CD4-positive, alpha-beta T cell treated with Interleukin-2 at 100 ng/mL for 4 hours (primary cell): ENCODE measurements at places on chromosomes 11 and 22.

DNA sequence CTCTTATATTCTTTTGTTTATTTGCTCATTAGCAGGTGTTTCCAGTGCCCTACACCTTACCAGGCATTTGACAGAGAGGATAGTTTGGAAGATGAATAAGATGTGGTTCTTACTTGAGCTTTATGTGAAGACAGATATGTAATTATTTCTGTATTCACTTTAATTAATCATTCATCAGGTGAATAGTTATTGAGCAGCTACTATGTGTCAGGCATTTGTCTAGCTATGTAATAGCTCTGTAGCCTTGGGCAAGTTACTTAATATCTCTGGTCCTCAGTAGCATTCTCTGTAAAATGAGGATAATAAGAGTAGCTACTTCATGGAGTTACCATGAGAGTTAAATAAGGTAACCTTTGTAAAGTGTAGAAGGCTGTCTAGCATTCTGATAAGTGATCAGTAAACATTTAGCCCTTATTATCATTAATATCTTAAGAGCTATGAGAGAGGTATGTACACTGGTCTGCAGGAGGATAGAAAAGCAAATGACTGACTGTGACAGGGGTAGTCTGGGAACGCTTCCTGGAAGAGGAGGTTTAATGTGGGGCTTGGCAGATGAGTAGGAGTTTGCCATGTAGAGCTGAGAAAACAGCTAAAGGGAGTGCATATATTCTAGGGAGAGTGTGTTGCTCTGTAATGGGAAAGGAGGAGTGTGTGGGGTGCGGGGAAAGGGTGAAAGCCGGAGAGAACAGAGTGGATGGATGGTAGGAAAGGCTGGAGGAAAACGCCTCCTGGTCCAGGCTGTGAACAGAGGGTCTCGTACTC lies 56.1 kb downstream of the MICAL2 start:
- no peak for DNase-seq

- DNase-seq, result no peak
These were observed 28.3 kb downstream of the DRD2 start for GRCh38 chr11:113446938-113447337.

- DNase-seq, result no peak
These were observed 28.6 kb downstream of the MMP20 start for GRCh38 chr11:102596578-102596977.

DNA sequence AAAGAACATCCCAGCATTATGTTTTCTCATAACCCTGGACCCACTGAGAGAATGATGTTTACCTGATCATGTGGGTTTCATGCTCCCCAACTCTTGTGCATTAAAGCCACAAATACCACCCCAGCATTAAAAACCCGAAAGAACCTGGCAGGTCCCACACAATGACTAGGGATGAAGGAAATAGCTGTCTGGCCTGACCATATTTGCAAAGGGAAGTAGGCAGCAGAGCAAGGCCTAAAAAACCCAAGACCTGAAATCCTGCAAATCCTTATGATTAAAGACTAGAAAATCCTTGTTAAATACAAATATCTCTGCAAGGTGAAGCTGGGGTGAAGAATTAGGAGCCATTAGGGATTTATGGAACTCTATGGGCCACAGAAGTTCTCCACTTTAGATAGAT lies 23.7 kb downstream of the PAK1 start:
- no peak for DNase-seq

DNA sequence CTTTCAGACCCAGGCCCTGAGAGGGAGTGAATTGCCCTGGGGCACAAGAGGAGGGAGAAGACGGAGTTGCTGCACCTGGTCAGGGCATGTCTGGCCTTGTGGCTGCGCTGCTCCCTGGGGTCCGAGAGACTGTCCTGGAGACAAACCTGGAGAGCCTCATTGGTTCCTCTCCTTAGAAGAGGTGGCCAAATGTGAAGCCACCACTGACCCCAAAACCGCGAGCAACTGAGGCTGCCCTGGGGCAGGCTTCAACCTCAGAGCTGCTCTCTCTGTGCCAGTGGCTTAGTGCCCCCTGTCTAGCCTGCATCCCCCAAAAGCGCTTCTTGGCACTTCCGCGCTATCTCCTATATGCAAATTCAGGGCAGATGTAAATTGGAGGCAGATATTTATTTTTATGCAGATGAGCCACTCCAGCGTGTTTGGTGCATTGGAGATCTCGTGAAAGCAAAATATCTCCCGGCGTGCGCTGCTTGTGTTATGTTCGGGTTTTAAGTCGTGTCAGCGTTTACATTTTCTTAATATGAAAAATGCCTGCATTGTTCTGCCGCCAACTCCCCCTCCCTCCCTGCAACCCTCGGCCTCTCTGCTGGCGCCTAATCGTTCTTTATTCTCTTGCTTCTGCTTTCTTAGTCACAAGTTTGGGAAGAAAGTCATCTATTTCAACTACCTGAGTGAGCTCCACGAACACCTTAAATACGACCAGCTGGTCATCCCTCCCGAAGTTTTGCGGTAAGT lies 69.5 kb downstream of the ARHGAP8 start:
- no peak for DNase-seq

- DNase-seq, result no peak
These were observed 34.4 kb downstream of the ME3 start for GRCh38 chr11:86637988-86638387.

GRCh38 chr11:47257517-47258316 lies at the start of gene NR1H3:
Gene NR1H3, plus strand, starts transcription at chr11:47257996. Its CDS starts 1,221 bp downstream, at chr11:47259217.
- DNase-seq, result no peak

GRCh38 chr11:6603287-6604080 lies at the start of the genes ILK and RRP8:
Gene ILK, plus strand, starts transcription at chr11:6603774. Its CDS starts 498 bp downstream, at chr11:6604272.
Gene RRP8, minus strand, starts transcription at chr11:6603616. Its CDS starts 114 bp downstream, at chr11:6603502.
- peak; percentile 94 for DNase-seq

- DNase-seq, result no peak
These were observed 25.6 kb upstream of the OSBP start for GRCh38 chr11:59641156-59641555.

GRCh38 chr11:208181-208916 lies 841 bp downstream of the RIC8A start:
- DNase-seq, result peak; percentile 79

GRCh38 chr11:70409871-70410270 lies 11.5 kb downstream of the CTTN start:
- DNase-seq, result no peak

DNA sequence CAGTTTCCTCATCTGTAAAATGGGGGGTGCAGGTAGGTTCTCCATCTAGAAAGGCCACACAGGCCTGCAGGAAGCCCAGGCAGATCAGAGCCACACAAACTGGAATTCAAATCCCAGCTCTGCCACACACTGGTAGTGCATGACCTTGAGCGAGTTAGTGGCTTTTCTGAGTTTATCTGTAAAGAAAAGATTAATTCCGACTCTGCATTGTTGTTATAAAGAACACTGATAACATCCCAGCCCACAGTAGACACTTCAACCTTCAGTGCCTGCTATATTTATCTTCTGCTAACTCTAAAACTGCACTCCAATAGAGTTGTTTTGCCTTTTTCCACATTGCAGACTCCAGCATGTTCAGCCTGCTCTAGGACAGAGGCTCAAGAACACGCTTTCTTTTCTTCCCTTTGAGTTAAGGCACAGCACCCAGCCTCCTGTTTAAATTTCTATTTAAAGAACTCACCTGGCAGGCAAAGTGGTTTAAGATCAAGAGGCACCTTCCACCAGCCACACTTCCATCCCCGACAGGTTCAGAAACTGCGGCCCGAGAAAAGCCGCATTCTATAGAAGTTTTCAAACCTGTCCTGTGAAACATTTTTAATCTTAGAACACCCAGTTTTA lies 133.9 kb downstream of the PLEKHA7 start:
- no peak for DNase-seq

- DNase-seq, result no peak
These were observed 8.0 kb downstream of the TTC17 start for GRCh38 chr11:43366677-43367076.

DNA sequence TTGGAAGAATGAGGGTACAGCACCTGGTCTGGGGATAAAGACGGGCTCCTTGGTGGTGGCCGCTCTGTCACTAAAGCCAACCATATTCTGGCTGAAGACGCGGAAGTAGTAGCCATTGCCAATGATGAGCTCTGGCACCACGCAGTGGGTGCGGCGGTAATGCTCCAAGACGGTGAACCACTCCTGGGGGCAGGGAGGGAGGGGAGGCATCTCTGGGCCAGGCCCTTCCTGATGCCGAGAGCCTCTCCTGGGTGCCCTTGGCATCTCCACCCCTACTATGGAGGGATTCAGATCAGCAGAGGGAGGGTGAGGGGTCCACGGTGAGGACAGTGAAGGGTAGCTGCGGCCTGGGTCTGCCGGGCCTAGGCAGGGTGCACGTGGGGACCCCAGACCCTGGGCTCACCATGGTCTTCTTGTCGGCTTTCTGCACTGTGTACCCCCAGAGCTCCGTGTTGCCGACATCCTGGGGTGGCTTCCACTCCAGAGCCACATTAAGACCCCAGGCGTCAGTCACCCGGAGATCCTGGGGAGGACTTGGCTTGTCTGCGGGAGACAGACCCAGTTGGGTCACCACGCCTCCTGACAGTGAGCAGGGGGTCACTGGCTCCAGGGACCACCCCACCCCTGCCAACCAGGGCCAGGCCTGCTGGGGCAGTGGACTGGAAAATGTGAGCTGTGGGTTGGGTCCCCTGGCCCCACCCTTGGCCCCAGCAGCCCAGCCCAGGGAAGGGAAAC lies 19.5 kb downstream of the MYBPC3 start:
- DNase-seq, result no peak

- no peak for DNase-seq
These were observed 6.5 kb downstream of the RBFOX2 start for GRCh38 chr22:36022162-36022561.

DNA sequence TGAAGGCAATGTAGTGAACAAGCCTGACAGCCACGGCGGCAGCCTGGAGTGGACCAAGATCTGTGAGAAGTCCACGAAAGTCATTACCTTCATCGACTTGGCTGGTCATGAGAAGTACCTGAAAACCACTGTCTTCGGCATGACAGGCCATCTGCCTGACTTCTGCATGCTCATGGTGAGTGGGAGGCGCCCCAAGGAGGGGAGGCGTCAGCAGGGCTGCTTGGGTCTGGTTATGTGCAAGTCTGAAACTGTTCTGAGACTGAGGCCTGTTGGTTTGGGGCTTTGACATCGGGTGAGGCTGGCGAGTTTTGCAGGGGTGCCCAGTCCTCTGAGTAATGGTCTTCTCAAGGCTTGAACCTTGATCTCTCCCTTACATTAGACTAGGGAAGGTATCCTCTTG lies 11.1 kb downstream of the GTPBP1 start:
- no peak for DNase-seq

DNA sequence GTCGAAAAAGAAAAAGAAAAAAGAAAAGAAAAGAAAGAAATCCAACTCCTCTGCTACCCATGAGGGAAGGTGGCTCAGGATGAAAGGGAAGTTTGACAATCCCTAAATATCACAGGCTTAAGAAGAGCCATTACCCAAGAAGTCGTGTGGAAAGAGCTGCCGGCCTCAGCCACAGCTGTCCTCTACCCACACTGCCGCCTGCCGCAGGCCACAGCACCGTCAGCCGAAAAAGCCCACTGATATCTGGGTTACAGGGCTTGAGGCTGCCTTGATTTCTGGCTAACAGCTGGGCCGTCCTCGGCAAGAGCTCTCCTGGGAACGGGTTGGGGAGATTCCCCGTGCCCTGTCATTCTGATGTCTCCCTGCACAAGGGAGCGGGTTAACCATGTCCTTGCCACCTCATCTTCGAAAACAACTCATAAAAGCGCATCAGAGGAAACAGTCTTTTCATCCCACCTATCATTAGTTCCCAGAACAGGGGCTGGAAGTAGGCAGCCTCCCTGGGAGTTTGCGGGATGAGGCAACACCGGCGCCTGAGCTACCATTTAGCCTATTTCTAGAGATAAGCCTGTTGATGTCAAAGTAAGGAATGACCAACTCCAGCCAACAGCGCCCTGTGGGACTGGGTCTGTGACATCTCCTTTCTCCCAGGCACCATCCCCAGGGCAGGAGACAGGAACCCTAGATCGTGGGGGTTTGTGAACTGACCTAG lies 21.8 kb upstream of the SNX32 start:
- DNase-seq, result no peak

DNA sequence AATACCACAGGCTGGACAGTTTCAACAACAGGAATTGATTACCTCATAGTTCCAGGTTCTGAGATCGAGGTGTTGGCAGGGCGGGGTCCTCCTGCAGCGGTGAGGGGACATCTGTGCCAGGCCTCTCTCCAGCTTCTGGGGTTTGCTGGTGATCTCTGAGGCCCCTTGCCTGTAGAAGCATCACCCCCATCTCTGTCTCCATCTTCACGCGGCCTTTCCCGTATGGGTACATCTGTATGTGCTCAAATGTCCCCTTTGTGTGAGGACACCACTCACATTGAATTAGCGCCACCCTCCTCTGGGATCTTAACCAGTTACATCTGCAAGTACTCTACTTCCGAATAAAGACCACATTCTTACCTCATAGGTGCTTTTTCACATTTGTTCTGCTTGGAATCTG lies 1029.9 kb downstream of the BRD1 start:
- DNase-seq, result no peak

- no peak for DNase-seq
These were observed 1.1 kb downstream of the TLCD5 start for GRCh38 chr11:120326228-120326627.

DNA sequence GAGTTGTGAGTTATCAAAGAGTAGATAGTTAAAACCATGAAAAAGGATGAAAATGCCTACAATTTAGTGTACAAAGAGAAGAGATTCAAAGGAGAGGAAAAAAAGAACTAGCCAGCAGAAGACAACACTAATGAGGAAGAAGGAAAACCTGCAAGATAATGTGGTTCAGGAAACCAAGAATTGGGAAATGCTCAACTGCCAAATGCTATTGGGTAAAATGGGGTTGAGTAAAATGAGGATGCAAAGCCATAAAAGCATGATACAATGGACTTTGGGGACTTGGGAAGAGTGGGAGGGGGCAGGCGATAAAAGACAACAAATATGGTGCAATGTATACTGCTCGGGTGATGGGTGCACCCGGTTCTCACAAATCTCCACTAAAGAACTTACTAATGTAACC lies 7.6 kb upstream of the OR52K2 start:
- no peak for DNase-seq

- no peak for DNase-seq
These were observed 50.3 kb downstream of the CHRDL2 start for GRCh38 chr11:74680703-74681531.

DNA sequence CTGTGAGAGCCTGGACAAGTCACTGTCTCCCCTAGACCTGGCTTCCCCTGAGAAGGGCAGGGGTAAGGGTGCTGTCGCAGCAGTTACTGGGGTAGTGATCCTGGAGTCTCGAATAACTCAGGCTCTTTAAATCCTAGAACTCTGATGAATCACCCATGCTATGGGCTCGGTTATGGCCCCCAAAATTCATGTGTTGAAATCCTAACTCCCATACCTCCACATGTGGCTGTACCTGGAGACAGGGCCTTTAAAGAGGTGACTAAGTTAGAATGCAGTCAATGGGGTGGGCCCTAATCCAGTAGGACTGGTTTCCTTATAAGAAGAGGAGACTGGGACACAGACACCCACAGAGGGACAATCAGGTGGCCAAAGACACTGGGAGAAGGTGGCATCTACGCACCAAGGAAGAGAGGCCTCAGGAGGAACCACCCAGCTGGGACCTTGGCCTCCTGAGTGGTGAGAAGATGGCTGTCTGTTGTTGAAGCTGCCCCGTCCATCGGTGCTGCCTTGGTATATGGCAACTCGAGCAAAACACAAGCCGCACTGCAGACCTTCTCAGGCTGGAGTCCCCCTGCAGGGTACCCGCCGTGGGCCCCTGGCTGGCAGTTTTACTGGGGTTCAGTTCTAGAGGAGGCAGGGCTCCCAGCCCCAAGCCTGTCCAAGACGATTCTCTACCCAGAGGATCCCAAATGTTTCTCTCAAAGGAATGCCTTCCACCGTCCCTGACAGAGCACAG lies 48.8 kb upstream of the SHISAL1 start:
- DNase-seq, result no peak

- DNase-seq, result no peak
These were observed 98.3 kb downstream of the EMSY start for GRCh38 chr11:76543006-76543703.

GRCh38 chr11:35539256-35539655 lies 13.8 kb upstream of the PAMR1 start:
- no peak for DNase-seq
